ENCODE measurements at places on chromosomes 6 and 20.

DNA sequence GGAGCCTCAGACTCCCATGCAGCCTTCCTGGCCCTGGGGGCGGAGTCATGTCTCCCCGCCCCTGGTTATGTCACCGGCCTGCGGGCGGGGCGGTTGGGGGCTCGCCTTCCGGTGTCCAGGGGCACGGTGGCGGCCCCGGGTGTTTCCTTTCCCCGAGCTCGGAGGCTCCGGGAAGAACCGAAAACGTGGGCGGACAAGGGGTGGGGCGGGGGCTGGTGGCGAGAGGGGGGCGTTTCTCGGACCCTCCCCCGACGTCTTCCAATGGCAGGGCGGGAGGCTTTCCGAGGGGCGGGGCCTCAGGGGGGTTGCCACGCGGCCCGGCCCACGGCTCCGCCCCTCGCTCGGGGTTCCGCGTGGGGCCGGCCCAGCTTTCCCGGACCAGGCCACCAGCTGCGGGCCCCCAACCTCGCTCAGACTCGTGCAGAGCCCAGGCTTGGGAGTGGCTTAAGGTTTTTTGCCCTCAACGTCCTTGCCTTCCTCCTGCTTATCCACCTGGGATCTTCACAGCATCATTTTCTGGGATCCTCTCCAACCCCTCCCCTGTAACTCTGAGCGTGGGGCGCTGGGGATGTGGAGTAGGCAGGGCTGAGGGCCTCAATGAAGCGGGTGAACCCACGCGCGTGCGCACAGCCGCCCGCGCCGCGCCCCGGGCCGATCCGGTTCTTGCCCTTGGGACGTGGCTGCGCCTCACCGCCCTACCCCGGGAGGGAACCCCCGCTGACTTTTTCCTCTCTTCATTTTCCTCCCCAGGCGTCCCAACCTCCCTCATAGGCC lies 2.1 kb upstream of the NRN1 start:
- DNase-seq: no peak

DNA sequence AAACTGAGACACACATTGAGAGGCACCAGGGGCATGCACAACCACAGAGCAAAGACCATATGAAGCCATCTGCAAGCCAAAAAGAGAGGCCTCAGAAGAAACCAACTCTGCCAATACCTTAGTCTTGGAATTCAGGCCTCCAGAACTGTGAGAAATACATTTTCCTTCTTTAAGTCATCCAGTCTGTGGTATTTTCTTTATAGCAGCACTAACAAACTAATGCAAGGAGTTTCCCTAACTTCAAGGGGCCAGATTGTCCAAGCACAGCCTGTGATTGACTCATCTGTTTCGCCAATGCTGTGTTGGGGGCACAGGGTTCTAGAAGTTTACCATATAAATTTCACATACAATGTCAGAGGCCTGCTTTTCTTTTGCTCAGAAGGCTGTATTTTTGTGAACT lies 364.6 kb downstream of the GJA1 start:
- DNase-seq: no peak

DNA sequence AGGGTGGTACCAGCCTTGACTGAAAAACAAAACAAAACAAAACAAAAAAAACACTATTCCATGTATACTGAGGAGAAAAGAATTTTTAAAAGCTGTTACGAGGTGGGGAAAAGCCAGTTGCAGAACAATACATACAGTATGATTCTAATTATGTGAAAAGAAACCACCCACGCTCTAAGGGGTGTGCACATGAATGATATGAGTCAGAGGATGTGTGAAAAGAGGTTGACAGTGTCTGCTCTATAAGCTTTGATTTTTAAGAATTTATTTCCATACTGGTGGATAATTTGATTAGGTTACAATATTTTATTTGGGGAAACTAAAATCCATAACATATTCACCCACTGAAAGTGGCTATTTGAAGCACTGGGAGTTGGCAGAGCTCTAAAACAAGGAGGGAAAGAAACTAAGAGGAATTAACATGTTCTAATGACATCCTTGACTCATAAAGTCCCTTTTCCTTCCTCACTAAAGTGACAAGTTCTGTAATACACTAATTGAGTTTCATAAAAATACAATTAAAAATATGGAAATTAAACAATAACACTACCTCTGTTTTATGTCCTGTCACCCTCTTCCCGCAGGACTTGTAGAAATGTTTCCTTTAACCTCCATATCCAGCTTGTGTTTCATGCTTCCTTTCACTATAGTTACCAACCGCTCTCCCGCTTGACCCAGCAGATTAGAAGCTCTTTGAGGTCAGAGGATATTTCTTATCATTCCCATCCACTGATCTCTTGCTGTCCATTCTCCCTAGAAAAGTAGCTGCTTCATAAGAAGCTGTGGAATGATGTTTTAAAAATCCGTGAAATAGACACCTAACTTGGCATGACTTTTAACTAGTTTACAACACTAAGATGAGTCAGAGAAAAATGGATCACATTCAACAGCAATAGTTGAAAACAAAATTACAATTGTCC lies 118.6 kb upstream of the CCDC28A start:
- DNase-seq: no peak

GRCh38 chr20:20518263-20518662 lies 150.4 kb downstream of the INSM1 start:
- no peak for DNase-seq

DNA sequence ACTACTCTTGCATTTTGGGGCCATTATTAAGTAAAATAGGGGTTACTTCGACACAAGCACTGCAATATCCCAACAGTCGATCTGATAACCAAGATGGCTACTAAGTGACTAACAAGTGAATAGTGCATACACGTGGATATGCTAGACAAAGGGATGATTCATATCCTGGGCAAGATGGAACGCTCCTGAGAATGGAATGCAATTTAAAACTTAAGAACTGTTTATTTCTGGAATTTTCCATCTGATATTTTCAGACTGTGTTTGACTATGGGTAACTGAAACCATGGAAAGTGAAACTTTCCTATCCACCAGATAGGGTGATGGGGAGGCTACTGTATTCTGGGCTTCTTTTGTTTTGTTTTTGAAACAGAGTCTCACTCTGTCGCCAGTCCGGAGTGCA lies 66.5 kb downstream of the ILRUN start:
- no peak for DNase-seq

DNA sequence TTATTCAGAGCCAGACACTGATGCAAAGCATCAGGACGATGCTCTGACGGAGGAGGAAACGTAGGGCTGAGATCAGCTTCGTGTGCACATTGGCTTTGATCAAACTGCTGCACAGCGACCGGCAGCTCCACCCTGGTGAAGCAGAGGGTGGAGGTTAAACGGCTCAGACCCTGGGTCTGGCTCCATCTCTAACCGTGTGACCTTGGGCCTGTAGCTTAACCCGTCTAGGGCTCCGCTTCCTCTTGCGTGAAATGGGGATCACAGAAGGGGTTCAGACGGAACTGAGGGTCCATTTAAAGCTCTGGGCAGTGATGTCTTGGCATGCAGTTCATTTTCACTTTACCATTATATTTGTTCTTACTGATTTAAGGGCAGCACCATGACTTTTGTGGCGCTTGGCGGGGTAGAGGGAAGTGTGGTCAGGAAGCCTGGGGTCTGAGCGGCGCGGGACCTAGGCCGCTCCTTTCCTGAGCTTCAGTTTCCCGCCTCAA lies 644 bp downstream of the RBL1 start:
- no peak for DNase-seq

- DNase-seq: no peak
Observed at GRCh38 chr6:75931011-75931680, 141.3 kb downstream of the IMPG1 start.
